GM13977 (cell line): ENCODE measurements at places on chromosomes 7 and 10.

DNA sequence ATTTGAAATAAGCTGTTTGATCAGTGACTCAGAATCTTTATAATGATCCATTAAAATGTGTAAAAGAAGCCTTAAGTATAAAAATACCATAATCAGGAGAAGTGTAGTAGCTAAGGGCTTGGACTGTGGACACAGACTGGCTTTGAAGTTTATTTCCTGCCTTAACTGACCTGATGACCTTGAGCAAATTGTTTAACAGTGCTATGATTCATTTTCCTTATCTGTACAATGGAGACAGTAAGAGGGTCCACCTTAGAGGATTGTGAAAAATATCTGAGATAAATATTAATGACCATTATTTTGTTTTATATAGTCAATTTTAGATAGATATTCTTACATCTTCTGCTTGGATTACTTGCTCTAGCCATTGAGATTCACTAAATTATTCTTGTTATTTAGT, 13.3 kb upstream of the RPA3 start:
- no peak for DNase-seq

GRCh38 chr7:143979359-143979758, 20.8 kb upstream of the OR6B1 start:
- no peak for DNase-seq

- DNase-seq, result peak; percentile 11
Measured at GRCh38 chr10:31876652-31877352, 51.8 kb downstream of the ARHGAP12 start.

- no peak for DNase-seq
Measured at GRCh38 chr10:87618566-87619423, 40.9 kb upstream of the PAPSS2 start.

DNA sequence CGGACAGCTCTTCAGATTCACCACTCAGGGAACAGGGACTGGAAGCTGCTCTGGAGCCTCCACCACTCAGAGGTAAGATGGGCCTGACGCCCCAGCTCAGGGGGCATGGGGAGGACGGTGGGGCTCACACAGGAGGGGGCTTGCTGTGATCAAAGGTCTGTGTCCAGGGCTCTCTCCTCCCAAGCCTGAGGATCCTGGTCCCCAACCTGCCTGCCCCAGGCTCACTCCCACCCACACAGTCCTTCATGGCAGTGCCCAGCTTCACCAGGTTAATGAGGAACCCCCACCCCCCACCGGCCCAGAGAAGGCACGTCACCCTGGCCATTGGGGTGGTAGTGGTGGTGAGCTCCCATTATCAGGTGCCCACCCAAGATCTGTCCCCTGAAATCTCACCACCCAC, 926.7 kb upstream of the ZNF722 start:
- DNase-seq, result no peak

GRCh38 chr10:125101581-125101980, 58.8 kb downstream of the CTBP2 start:
- no peak for DNase-seq

GRCh38 chr10:8444630-8445029, 390.1 kb downstream of the GATA3 start:
- DNase-seq, result peak; percentile 37

DNA sequence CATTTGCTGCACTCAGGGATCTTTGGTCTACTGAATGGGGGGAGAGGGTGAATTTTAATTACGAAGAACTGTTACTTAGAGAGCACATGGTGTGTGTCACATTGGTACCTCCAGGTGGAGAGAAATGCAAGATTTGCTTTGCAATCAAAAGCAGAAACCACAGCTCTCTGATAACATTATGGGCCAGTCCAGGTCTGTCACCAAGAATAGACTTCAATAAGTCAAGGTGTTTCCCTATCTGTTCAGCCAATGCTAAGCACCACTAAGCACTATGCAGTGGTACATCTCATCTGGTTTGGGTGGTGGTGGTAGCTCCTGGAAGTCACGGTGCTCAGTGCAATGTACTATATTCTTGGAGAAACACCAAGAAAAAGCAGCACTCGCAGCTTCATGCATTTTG, 119.6 kb upstream of the AFAP1L2 start:
- DNase-seq, result no peak

GRCh38 chr10:125990974-125991373, 94.6 kb downstream of the FANK1 start:
- no peak for DNase-seq

DNA sequence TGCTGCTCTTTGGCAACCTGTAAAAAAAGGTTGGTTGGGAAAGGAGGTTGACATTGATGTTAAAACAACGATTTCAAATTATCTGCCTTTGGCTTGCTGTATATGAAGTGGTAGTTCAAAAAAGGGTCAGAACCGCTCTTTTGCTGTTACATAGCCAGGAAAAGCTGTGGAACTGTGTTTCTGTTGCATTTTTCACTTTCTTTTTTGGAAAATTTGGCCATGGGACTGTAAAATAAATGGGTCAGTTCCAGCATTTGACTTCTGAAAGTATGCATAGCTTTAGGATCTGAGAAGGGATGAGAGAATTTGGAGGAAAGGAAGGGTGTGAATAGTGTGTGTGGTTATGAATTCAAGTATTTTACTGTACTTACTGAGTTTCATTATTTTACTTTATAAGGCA, 7.3 kb downstream of the AUTS2 start:
- DNase-seq, result no peak

DNA sequence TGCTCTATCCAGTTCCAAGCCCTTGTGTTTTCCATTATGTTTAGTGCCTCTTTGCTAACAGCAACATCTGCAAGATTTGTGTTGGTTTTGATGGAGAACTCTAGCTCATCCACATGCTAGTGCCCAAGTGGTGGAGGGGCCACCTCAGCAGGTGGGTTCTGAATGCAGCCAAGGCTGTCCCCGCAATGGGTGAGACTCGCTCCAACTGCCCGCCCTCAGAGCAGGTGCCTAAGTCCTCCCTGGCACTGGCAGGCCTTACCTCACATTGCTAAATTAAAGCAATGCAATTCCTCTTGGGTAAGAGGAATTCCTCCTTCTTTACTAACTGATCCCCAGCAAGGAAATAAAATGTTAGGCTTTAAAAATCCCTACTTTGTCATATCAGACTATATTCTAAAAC, 146.8 kb downstream of the ADCY1 start:
- DNase-seq, result no peak

- DNase-seq, result peak; percentile 10
Measured at GRCh38 chr7:116150588-116150987, 59.8 kb upstream of the TES start.

DNA sequence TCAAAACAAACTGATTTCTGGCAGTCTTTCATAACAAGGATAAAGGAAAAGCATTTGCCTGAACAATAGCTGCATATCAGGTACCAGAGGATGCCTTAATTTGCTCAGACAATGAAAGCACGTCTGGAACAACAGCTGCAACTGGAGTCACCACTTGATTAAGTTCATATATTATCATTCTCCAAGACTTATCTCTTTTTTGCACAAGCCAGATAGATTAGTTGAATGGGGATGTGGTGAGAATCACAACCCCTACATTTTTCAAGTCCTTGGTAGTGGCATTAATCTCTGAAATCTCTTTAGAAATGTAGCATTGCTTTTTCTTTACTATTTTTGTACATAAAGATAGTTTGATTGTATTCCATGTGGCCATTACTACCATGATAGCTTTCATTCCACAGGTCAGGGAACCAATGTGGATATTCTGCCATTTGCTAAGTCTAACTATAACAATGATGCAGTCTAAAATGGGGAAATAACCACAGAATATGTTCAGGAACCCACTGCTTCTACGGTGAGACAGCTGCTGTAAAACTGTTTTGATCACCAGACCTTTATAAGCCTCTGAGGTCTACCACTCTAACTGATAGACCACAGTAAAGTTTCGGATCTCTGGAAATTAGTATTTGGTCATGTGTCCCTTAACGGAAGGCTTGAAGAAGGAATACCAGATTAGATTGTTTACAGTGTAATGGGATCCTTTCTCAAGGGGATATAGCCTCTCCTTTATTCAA, 1176.2 kb downstream of the DNAJB9 start:
- no peak for DNase-seq

- peak; percentile 35 for DNase-seq
Measured at GRCh38 chr7:69622960-69623359, 24.7 kb downstream of the AUTS2 start.

- DNase-seq, result no peak
Measured at GRCh38 chr10:14748441-14748840, 26.3 kb downstream of the FAM107B start.

GRCh38 chr7:65967361-65968155, 14.5 kb downstream of the GUSB start:
- DNase-seq, result no peak

DNA sequence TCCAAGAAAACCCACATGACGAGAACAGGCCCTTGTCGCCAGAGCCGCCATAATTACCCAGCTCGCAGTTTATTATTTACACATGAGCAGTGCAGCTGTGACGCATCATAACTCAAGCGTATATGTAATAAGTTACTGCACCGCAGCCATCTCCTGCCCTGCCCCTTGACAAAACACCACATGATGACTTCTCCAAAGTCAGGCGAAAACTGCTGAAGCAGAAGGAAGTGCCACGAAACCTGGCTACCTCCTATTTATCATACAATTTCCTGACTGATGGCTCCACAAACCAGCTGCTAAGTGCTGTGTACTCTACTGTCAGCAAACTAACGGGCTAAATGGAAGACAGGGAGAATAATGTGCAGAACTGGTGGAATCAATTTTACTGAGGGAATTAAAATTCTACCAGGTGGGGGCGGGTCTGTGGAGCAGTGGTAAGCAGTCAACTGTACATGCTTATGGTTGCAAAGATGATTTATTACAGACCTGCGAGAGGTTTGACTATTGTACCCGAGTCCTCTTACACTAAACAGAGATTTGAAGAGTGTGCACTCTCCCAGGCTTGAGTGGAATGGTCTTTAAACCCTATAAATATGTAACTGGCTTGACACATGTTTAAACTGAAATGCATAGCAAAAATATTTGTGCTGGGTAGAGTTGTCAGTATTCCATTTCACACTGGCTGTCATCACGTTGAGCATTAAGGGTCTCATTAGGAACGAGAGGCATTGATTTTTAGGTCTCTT, 156.0 kb downstream of the GLI3 start:
- no peak for DNase-seq

DNA sequence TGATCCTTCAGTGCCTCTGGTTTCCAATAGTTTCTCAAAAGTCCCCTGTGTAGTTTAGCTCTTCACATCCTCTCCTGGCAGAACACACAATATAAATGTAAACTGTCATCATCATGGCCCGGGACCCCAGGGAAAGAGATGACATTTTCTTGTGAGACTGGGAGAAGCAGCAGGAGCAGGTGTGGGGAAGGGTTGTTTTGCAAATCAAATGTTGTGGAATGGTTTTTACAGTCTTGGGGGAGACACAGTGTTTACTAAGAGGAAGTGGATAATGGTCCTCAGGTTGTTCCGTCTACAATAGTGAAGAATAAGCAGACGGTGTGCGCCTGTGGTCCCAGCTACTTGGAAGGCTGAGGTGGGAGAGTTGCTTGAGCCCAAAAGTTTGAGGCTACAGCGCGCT, 159.1 kb downstream of the SEC23IP start:
- no peak for DNase-seq

- no peak for DNase-seq
Measured at GRCh38 chr7:65966146-65966545, 15.9 kb downstream of the GUSB start.

- no peak for DNase-seq
Measured at GRCh38 chr7:88147949-88148348, 71.9 kb downstream of the SRI start.

DNA sequence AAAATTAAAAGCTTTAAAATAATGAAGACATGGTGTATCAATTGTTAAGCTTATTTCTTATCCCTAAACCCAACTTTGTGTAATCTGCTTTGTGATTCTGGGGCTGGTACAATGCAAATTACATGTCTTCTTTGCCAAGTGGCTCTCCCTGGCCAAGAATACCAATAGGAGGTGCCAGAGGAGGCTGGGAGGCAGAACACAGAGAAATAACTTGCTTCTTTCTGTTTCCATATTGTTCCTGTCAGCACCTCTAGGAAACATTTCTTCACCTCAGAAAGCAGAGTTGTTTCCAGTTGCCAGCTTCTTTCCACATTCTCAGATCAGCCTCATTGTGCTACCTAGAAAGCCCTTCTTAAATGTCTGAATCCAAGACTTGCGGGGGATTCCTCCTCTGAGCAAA, 174.4 kb downstream of the MDFIC start:
- DNase-seq, result no peak

- no peak for DNase-seq
Measured at GRCh38 chr7:50508471-50508943, 56.7 kb downstream of the DDC start.

- DNase-seq, result no peak
Measured at GRCh38 chr10:124224331-124225028, 131.1 kb upstream of the CHST15 start.

GRCh38 chr7:69968969-69969556, 370.8 kb downstream of the AUTS2 start:
- DNase-seq, result no peak

GRCh38 chr10:89351780-89352597, 24.2 kb downstream of the IFIT3 start:
- DNase-seq, result no peak

DNA sequence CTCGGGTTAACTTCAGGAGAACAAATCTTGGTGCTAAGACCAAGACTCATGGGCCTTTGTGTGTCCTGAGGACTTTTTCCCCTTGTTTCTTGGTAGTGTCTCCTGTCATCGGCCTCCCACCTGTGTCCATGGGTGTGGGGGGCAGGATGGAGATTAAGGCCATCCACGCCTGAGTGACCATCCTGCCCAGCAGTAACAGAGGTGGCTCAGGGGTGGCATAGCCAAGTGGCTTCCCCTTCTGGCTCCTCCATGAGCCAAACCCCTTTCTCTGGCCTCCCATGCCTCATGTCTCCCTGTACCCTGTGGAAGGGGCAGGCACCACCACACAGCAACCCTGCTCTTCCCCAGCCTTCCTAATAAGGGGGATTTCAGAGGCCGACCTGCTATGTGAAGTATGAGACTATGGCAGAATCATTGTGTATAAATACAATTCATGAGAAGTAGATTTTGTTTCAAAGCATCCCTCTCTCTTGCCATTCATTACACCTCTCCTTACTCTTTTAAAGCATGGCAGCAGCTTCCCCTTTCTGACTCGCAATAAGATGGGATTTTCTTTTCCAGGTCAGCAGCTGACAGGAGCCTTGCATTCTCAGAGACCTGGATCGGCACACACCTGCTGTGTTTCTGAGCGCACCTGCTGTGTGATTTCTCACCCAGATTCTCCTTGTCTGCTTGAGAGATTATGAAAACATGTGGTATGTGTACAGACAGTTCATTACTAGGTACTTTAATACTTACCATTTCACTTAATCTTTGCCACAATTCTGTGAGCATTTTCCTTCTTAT, 102.5 kb downstream of the XPNPEP1 start:
- no peak for DNase-seq

DNA sequence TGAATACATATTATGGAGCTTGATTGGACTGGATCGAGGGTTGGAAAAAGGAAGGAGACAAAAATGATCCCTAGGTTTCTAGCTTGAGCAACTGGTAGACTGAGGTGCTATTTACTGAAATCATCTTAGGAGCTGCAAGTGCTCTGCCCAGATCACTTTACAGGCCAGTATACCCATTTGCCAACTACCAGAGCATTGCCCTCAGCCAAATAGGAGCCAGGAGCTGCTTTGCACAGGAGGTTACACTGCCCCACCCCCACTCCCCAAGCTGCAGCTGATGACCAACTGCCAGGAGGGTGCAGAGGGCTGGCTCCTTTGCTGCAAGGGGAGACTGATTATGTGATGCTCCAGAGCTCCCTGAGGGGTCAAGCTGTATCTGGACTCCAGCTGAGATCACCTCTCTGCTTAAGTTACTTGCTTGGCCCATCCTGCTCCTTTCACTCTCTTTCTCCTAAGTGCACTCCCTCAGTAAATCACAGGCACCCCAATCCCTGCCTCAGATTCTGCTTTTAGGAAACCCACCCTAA, 275.4 kb downstream of the ZEB1 start:
- DNase-seq, result no peak
